Esophagus squamous epithelium (tissue), 5 donors: ENCODE measurements at places on chromosomes 5 and 9.

- DNase-seq = no peak
Observed at GRCh38 chr5:167937635-167937998, 353.8 kb upstream of the WWC1 start.

- DNase-seq = no peak
Observed at GRCh38 chr5:142872217-142872616, 102.0 kb downstream of the ARHGAP26 start.

DNA sequence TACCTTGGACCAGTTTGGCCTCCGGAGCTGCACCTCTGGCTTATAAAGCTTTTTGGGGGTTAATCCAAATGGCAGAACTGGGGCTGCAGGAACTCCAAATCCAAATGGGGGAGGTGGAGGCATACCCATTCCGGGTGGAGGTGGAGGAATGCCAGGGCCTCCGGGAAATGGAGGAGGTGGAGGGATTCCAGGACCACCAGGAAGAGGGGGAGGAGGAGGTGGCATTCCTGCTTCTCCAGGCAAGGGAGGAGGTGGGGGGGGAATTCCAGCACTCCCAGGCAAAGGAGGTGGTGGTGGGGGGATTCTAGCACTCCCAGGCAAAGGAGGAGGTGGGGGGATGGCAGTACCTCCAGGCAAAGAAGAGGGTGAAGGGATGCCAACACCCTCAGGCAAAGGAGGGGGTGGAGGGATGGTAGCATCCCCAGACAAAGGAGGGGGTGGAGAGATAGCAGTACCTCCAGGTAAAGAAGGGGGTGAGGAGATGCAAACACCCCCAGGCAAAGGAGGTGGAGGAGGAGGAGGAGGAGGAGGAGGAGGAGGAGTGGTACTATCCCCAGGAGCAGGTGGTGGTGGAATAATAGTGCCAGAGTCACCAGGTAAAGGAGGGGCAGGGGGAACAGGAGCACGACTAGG is 45.2 kb downstream of the DIAPH1 start:
- no peak for DNase-seq

GRCh38 chr9:89666950-89667349 is 62.1 kb downstream of the GADD45G start:
- DNase-seq = no peak

- no peak for DNase-seq
Observed at GRCh38 chr9:32587901-32588300, 14.9 kb upstream of the NDUFB6 start.
